Endothelial cell of umbilical vein (primary cell): ENCODE measurements at places on chromosomes 12 and 14.

DNA sequence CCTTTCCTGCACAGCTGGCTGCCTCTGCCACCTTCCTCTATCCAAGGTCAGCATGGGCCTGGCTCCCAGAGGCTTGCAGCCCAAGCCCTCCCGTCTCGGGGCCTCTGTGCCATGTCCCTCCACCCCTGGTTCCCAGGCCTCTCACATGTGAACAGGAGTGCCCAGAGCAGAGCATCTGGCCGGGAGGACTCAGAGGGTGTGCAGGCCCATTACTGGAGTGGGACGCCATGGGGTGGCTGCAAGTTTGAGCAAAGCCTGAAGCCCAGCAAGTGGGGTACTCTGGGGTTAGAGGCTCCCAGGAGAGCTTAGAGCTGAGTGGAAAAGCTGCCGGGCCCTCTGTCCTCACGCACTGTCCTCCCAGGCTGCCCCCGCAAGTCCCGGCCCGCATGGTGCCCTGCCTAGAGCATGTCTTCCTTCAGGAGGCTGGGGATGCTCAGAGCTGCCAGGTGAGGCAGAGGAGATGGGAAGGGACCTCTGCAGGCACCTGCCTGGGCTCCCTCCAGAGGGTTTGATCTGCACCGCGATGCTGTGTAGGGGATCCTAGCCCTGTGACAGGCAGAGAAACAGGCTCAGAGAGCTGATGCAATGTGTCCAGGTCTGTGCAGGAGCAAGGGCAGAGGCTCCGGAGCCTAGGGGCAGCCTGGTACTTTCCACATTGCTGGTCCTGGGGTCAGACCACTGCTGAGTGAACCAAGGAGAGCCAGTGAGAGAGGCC lies 39.8 kb downstream of the DIO3 start:
- DNase-seq, result no peak

DNA sequence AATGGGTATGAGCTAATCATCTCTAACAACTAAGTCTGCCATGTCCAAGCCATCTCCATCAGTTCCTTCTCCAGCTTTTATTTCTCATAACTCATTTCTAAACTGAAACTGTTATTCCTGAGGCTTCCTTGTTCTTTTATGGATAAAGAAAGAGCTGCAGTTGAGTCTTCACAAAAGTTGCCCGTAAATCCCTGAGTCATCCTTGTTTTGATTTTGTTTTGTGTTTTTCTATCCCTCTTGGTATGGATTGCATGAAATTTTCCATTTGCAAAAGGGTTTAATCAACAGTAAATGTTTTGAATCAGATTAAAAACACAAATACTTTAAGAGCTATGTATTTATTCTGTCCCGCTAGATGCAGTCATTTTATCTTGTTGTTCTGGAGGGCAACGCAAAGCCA lies 290.6 kb downstream of the EGLN3 start:
- DNase-seq, result no peak

DNA sequence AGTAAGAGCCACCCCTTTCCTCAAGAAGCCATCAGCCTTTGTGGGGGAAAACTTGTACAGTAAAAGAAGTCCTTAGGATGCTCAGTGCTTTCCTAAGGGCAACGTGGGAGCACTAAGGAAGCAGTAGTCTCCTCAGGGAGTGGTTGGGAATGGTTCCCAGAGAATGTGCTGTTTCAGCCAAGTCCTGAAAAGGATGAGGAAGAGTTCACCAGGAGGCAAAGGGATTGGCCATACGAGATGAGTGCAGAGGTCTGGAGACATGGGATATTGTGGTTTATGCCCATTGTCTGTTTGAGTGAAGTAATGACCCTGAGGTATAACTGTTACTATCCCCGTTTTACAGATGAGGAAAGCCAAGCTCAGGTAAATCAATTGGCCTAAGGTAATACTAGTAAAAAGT lies 86.0 kb upstream of the ATF1 start:
- no peak for DNase-seq

DNA sequence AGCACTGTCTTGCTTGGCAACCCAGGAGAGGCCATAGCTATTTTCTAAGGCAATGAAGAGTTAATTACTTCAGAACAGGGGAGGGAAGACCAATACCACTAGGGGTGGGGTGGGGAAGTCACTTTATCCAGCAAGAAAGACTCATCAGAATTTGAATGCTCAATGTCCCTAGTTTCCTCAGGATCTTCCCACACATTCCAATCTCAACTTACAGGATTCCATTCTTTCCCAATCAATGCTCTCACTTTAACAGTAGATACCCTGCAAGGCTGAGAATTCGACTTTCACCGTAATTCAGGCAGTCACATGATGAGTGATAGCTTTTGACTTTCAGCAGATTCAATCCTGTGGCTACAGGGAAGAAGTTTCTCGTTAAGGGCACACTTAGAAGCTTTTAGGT lies 526.6 kb upstream of the SEL1L start:
- DNase-seq, result no peak

DNA sequence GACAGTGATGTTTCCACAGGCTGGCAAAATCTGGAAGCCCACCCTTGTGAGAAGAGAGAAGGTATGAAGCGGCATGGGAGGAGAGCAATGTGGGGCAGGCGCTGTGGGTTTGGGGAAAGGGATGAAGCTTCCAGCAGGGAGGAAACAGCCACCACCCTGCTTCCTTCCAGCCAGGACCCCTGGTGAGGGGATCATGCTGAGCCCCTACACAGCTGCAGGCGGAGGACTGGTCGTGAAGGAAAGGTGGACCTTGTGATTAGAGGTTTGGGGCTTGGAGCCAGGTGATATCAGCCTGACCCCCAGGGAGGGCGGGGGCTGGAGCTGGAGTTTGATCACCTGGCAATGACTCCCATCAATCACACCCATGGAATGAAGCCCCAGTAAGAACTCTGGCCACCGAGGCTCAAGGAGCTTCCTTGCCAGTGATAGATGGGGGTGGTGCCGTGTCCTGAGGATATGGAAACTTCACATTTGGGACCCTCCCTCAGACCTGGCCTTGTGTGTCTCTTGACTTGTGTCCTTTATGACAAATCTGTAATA lies 48.6 kb downstream of the RIMBP2 start:
- DNase-seq, result no peak

DNA sequence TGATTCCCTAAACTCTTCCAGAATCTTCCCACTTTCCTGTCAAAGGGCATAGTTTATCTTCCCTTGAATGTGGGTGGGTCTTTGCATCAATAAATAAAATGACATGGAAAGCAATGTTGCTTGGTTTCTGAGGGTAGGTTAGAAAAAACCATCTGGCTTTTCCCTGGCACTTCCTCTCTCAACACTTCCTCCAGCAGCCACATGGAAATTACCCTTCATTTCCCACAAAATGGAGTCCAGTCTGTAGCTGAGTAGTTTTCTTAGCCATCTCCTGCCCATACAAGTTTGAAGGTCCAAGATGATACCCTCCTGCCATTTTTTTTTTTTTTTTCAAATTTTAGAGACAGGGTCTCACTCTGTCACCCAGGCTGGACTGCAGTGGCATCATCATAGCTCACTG lies 11.1 kb upstream of the NDUFA12 start:
- no peak for DNase-seq

DNA sequence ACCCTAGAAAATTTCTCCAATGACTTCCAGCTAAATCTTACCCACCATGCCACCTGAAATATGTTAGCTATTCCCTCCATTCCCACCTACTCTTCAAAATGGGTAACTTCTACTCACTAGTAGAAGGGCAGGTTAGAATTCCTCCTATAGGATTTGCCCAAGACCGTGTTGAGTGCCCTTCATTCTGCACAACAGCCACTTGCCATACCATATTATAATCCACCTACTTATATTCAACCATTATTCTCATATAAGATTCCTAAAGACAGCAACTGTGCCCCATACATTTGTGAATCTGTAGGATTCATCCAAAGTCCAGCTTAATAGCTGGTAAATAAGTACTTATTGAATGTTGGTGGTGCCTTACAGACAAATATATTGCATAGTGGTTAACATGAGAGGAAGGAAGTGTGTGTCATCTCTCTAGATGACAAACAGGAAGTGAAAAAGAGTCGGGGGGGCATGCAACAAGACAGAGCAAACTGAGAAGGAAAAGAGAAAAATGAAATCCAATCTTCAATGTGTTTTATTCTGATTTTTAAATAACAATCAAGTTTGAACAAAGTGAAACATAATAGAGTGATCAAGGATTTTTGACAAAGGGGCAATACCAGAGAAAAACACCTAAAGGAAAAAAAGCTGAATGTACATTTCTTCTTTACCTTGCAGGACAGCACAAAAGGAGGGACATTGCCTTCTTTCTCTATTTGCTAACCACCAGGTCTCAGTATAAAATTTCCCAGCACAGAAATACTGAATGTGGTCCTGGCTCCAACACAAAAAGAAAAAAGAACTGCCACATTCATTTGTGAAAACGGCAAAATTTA lies 389.3 kb upstream of the USP15 start:
- DNase-seq, result no peak

DNA sequence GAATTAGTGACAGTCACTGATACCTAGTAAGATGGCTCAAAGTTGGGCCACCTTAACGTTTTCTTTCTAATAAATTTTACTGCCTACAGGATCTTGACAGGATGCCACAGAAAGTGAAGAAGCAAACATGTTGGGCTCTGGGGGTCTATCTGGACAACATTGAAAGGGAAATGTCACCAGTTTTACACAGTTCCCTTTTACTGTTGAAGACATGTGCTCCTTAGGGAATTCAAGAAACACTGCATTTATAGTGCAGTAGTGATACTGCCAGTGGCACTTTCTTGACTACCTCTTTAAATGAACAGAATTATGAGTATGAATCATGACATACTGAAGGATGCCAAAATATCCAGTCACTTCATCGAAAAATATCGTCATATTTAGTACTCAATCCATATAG lies 269.3 kb upstream of the SYT10 start:
- no peak for DNase-seq

DNA sequence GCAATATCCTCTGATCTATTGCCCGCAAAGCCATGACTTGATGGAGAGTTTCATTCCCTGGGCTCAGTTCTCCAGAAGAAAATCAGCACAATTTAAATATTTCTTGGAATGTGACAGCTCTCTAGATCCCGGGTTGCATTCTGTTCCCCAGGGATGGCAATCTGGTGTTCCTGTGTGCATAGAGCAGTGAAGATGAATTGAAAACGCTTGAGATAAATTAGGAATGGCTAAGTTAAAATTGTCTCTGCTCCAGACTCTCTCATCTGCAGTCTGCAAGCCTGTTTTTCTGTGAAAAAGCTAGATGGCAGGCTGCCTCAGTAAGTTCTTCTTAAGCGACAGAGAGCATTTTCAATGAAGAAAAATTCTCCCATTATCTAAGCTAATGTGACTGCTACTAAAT lies 582.5 kb upstream of the MGAT4C start:
- no peak for DNase-seq

GRCh38 chr12:95978774-95979173 lies 17.4 kb downstream of the HAL start:
- DNase-seq, result no peak

- no peak for DNase-seq
Observed at GRCh38 chr14:45091710-45092109, 7.8 kb downstream of the PRPF39 start.

DNA sequence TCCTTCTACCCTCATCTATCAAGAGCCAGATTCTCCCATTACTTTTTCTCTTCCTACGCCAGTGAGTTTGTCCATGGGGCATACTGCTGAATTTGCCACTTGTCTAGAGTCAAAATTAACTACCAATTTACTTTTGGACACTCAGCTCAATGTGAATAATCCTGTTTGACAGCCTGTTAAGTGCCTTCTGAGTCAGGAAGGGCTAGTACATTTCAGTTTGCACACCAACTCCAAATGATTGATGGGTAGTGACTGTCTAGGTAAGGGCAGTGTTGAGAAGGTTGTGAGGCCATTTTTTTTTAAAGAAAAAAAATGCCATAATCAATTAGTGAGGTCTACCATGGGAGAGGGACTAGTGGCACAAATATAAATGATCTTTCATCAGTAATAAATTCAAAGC lies 21.8 kb upstream of the TRIM9 start:
- DNase-seq, result no peak

GRCh38 chr14:36161776-36162175 lies 14.7 kb downstream of the PTCSC3 start:
- no peak for DNase-seq
